CD4-positive, alpha-beta memory T cell (primary cell): ENCODE measurements at places on chromosomes 4 and X. TPM values are rescaled to one million over a fixed set of nuclear protein-coding genes. Genes with fewer than 3 reads are reported as not detected.

Gene MTNR1A
- total RNA-seq, result not detected

Gene AMTN
- total RNA-seq, result not detected

Gene STS
- 1.0 TPM for total RNA-seq

Gene FGB
- total RNA-seq, result not detected

Gene DAPP1
- total RNA-seq, result 21.3 TPM

Gene RNF113A
- total RNA-seq, result 45.3 TPM

Gene VEGFC
- not detected for total RNA-seq

Gene GASK1B
- total RNA-seq, result 0.58 TPM

Gene RAI2
- 1.4 TPM for total RNA-seq

Gene FRAS1
- total RNA-seq, result not detected

Gene DKK2
- not detected for total RNA-seq

Gene MAGEB17
- total RNA-seq, result not detected

Gene TMSB15A
- not detected for total RNA-seq
